ENCODE measurements at places on chromosomes 12 and 14.
A peak's percentile ranks its signal among the peaks of the same experiment; 100 is the strongest.

GRCh38 chr12:45913631-45914030 is 76.7 kb downstream of the SCAF11 start:
- DNase-seq: no peak

DNA sequence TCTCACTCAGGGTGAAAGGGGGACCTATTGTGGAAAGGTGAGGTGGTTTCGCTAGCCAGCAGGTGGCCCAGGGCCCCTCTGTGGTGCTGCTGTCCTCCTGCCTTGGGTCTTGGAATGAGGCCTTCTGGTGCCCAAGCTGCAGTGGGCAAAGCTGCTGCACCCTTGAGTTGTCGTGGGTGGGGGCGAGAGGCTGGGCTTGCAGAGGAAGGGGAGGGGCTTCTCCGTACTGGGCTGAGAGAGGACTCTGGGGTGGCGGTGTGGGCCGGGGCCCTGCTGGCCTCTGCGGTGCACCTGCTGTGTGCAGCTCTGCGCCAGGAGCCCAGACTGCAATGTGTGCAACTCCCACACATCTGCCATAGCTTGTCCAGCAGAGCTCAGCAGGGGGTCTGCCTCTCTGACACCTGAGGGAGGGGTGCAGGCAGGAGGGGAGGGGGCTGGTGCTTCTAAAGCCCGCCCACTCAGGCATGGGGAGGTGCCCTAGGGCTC is 145.8 kb downstream of the KIF26A start:
- DNase-seq: no peak

DNA sequence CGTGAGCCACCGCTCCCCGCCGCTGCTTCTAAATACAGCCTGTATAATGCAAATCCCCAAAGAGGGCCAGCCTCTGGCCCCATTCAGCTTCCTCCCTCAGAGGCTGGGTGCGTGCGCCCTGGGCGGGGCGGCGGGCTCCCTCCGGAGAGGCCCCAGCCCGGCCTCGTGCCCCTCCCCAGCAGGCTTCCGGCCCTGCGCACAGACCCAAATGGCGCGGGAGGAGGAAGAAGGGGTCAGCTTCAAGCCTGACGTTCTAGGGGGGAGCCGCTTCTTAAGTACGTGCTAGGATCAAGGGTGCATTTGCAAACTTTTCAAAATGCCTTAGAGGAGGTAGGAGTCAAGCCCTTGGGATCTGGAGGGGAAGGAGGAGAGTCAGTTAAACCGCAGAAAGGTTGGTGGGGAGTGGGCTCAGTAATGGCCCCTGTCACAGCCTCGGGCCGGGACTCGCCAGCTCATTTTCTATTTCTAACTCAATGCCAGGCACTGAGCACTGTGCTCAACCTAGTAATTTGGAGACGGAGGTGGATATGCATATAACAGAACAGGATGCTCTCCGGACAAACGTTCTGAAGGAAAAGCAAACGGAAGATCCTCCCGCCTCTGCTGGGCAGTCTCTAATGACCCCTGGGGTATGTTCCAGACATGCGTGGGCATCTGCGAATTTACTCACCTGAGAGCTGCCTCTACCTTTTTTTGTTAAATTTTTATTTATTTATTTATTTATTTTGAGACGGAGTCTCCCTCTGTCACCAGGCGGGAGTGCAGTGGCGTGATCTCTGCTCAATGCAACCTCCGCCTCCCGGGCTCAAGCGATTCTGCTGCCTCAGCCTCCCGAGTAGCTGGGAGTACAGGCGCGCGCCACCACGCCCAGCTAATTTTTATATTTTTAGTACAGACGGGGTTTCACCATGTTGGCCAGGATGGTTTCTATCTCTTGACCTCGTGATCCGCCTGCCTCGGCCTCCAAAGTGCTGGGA is 32.3 kb downstream of the NINJ2 start:
- no peak for DNase-seq

DNA sequence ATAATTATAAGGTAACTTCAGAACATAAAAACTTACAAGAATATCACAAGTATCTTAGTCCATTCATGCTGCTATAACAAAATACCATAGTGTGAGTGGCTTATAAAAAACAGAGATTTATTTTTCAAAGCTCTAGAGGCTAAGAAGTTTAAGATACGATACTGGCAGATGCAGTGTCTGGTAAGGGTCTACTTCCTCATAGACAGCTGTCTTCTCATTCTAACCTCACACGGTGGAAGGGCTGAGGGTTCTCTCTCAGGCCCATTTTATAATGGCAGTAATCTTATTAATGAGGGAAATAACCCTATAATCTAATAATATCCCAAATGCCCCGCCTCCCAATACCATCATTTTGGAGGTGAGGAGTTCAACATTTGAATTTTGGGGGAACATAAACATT is 23.7 kb upstream of the OSBPL8 start:
- no peak for DNase-seq

DNA sequence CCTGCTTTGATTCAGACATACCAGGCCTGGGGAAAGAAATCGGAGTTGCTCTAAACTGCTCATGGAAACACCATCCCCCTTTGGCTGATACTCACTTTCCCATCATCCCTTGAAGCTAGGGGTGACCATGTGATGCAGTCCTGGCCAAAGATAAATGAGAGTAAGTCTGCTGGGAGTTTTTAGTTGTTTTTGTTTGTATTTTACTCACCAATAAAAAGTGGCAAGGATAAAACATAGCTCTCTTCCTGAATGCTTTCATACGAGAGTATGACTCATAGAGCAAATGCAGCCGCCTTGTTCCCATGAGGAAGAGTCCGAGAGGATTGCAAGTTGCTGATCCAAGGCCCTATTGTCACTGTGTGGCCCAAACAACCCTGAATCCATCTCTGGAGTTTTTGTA is 126.4 kb upstream of the TMEM132C start:
- no peak for DNase-seq

DNA sequence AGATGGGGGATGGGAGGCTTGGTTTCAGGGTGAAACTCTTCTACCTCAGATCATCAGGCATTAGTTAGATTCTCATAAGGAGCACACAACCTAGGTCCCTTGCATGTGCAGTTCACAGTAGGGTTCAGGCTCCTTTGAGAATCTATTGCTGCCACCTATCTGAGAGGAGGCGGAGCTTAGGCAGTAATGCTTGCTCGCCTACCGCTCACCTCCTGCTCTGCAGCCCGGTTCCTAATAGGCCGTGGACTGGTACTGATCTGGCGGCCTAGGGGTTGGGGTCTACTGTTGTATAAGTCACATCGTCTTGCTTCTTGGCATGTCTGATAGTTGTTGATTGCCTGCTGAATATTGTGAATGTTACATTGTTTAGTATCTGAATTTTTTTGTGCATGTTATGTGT is 12.2 kb downstream of the SCYL2 start:
- DNase-seq: no peak

- DNase-seq: no peak
Measured at GRCh38 chr14:97709552-97709951, 912.4 kb downstream of the VRK1 start.

- DNase-seq: no peak
Measured at GRCh38 chr14:100340423-100340813, 17.3 kb downstream of the SLC25A47 start.

GRCh38 chr12:113467142-113467501 is 4.5 kb downstream of the LHX5 start:
- DNase-seq: no peak

DNA sequence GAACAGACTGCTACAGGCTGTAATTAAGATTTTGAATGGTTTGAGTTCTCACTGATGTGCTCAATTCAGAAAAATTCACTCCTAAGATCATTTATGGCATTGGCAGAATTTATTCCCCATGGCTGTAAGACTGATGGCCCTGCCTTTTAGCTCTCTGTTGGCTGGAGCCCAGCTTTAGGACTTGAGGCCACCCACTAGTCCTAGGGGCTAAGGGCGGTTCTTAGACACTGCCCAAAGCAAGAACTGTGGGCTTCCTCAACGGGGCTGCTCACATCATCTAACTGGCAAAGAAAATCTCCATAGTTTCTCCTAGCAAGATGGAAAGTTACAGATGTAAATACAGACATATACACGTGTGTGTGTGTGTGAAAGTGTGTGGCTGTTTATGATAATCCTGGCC is 3.4 kb upstream of the CCER1 start:
- DNase-seq: no peak

GRCh38 chr14:60303745-60304144 is 54.7 kb downstream of the PPM1A start:
- no peak for DNase-seq

- DNase-seq: no peak
Measured at GRCh38 chr12:113248842-113249435, 27.7 kb downstream of the TPCN1 start.

DNA sequence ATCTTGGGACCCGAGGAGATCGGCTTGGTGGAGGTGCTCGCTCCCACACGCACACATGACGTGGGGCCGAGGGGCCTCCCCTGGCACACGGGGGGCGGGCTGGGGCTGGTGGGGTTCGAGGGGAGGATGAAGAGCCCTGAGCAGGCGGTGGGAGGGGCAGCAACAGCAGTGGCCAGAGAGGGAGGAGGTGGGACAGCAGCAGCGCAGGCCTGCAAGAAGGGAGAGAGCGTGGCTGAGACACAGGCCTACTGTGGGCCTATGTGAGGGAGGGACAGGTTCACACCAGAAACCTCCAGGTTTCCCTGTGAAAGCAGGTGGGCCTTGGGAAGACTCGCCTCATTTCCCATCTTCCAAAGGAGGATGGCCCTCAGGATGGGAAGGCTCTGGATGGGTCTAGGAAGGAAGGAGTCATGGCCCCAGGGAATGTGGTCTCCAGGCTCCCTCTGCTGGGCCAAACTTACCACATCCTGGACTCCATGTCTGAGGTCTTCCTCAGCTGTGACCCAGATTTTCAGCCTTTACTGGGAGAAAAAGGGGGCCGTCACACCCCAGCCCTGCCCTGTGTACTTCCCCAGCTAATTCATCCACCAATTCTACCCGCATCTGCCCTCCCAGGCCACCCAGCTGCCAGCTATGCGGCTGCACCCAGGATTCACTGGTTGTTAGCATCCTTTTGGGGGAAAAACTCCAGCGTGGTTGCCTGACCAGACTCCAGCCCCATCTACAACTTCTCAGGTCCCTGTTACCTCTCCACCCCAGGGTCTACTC is 2.8 kb downstream of the PIANP start:
- DNase-seq: no peak

GRCh38 chr12:132305991-132306884 is 23.2 kb downstream of the GALNT9 start:
- no peak for DNase-seq

DNA sequence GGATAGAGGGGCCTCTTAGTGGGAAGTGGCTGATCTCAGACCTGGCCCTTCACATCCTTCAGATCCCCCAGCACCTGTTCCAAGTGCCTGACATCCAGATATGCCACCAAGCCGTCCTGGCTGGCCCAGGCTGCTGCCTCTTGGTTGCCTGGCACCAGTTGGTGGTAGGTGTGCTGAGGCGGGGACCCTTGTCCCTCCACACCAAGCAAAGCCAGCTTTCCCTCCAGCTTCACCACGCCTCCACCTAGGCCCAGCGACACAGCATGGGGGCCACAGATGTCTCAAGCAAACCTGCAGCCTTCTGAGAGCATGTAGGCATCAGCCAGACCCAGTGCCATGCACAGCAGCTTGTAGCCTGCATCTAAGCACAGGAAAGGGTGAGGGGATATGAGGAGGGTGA is 3.5 kb upstream of the CD63 start:
- DNase-seq: no peak

DNA sequence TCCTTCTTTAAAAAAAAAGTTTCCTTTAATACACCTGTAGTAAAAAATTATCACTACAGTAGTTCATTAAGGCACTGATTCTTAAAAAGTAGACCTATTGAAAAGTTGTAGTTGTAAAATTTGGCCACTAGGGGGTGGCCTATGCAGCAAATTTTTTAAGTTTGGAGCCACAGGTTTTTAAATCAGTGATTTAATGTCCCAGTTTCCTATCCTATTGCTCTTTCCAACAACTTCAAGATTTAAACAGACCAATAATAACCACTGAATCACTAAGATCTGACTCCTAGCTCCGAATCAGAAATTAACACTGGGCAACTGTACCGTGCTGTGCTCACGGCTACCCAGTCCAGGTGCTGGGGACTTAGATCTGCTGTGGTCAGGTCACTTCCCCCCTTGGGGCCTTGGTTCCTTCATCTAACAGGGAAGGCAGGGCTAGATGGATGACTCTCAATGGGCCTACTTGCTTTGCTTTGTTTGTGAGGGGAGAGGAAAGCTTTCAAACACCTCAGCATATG is 279.3 kb downstream of the MED13L start:
- no peak for DNase-seq

- no peak for DNase-seq
Measured at GRCh38 chr14:68688872-68689371, 103.9 kb downstream of the ZFP36L1 start.

GRCh38 chr12:30026621-30027234 is 243.0 kb upstream of the TMTC1 start:
- DNase-seq: no peak

- no peak for DNase-seq
Measured at GRCh38 chr12:77049767-77050353, 15.5 kb downstream of the E2F7 start.

DNA sequence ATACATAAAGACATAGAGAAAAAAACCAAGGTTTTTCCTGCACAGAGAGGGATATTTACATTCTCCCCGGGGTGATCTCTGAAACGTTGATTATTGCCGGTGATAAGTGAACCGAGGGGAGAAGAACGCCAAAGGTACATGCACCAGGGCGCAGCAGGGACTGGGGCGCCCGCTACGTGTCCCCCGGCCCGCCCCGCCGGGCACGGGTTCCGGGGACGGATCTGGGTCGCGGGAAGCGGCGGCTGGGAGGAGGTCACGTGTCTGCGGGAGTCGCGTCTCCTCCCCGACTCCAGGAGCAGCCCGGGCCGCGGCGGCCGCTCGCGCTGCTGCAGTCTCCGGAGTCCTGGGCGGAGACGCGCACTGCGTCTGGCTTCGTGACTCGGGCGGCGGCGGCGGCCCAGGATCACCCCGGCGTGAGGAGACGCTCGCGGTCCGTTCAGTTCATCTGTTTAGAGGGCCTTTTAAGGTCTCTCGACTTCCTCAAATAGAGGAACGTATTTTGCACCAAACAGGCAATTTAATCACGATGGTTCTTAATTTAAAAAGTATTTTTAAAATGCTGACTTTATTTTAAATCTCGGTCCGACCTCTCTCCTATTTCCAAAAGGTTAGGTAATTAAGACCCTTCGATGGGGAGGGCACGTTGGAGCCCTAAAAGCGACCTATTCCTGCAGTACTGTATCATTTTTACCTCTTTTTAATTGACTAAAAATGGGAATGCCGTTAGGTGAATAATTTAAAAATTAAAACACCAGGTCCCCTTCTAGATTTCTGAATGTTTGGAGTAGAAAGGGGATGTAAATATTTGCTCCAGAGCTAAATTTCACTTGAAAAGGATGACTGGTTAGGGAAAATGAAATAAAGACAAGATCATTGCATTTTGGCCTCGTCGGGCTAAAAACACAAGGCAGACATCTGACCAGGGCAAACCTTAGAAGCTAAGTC is 1.8 kb upstream of the BHLHE41 start:
- DNase-seq: peak; percentile 32

Measured in bone marrow (tissue), 2 donors.